IMR-90 (cell line): ENCODE measurements at places on chromosomes 4 and X. TPM values are rescaled to one million over a fixed set of nuclear protein-coding genes. Genes with fewer than 3 reads are reported as not detected.
A peak's percentile ranks its signal among the peaks of the same experiment; 100 is the strongest.

GRCh38 chr4:142405021-142405694 lies 440.9 kb downstream of the INPP4B start:
- peak; percentile 68 for DNase-seq

DNA sequence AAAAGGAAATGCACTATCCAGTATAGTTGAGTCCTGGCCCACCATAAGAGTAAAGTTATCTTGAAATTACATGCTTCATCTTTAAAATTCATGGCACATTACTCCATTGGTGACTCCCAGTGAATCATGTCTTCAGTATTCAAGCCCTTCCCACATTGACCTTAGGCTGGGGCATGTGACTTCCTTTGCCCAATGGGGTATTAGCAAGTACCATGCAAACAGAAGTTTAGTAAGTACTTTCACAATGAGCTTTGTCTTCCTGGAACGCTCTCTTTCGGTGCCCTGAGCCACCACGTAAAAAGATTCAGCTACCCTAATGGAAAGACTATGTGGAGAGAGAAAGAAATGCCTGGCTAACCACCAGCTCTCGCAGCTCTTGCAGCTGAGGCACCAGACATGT lies 235.4 kb downstream of the HNRNPD start:
- peak; percentile 0 for DNase-seq

DNA sequence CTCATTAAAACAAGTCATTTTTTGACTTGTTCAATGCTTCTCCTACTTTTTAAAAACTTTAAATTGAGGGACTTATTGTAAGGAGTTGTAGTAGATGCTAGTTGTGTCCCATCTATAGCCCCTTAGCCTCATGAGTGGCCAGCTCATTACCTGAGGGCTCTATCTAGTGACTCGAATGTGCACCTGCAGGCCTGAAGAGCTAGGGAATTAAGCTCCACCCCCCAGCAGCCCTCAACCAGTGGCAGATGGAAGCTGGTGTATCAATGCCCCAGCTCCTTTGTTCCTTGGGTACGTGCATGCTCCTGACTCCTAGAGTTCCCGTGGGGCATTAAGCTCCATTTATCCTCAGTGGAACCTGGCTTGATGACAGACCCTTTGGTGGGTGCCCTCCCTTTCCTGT lies 146.7 kb upstream of the FAM9B start:
- no peak for DNase-seq

- no peak for DNase-seq
These were observed 161.7 kb upstream of the NAP1L5 start for GRCh38 chr4:88859191-88859812.

- no peak for DNase-seq
These were observed 108.3 kb downstream of the SHROOM3 start for GRCh38 chr4:76543378-76543777.

DNA sequence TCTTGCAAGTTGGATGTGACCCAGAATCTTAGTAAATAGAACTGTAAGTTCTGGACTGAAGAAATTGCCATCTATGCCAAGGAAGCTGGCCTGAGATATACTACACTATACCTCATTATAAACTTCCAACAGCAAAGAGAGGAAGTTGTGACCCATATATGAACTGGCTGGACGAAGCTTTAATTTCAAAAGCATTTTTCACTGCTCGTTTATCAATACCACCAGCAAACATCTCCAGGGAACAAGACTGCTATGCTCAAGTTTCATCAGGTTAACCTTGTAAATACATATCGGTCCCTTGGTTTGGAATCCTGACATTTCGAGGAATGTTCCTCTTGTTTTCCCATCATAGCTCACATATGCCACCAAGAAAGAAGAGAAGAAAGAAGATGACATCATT lies 334.5 kb upstream of the IGFBP7 start:
- no peak for DNase-seq

DNA sequence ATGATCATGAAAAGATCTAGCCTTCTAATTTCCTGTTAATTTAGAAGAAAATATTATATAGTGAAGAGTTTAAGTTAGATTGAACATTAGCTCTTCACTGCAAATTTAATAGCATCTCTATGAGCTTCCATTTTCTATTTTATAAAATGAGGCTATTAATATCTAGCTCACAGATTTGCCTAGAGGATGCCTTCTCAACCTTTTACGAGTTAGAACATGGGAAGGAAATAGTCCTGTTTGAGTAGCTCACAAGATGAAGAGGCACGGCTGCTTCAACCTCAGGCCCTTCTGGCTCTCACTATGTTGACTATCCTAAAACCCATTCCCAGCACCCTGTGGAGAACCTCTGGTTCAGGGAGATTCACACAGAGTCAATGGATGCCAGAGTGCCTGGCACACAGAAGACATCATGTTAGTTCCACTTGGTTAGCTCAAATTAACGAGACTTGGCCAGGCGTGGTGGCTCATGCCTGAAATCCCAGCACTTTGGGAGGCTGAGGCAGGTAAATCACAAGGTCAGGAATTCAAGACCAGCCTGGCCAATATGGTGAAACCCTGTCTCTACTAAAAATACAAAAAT lies 97.9 kb upstream of the GUCY1A1 start:
- DNase-seq: no peak

- peak; percentile 93 for DNase-seq
These were observed 9.6 kb downstream of the SLC25A5 start for GRCh38 chrX:119477812-119478232.

DNA sequence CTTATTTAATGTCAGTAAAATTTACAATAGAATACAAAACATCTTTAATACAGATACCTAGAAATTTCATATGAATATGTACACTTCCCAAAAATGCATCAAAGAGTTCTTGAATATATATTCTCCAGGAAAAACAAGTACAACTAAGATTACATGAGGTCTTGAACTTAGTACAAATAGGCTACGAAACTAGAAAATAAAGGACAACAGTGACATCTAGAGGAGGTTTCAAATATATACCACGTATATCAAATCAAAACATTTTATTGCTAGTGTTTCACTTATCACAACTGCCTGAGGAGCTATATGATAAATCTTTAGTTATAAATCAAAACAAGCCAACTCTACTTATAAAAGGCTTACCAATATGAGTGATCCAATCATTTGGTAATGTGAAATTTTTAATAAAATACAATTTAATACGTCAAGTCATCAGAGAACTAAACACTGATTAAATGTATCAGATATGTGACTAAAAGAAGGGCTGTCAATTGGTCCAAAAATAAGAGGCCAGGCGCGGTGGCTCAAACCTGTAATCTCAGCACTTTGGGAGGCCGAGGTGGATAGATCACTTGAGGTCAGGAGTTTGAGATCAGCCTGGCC lies 36.6 kb downstream of the ANAPC10 start:
- DNase-seq: peak; percentile 67

Gene GYPE
- total RNA-seq: 0.28 and 0.54 TPM in 2 replicates

Gene AREG
- 0.18 and 0.28 TPM in 2 replicates for total RNA-seq
